ENCODE measurements at places on chromosomes 5 and 9. TPM values are rescaled to one million over a fixed set of nuclear protein-coding genes. Genes with fewer than 3 reads are reported as not detected.

ANGPTL2 gene
- 163 TPM for total RNA-seq

PCDHA13 gene
- under 0.01 TPM for total RNA-seq

SPTLC1 gene
- total RNA-seq, result 138 TPM

PCDHGB1 gene
- 3.1 TPM for total RNA-seq

DMGDH gene
- total RNA-seq, result 7.7 TPM

GCNT4 gene
- total RNA-seq, result 1.8 TPM

TLX3 gene
- total RNA-seq, result not detected

LMAN2 gene
- total RNA-seq, result 294 TPM

FOXD4L4 gene
- total RNA-seq, result 0.26 TPM

Data from fibroblast of lung (primary cell).